ENCODE measurements at places on chromosomes 16 and 17.
A peak's percentile ranks its signal among the peaks of the same experiment; 100 is the strongest.

- DNase-seq = no peak
Observed at GRCh38 chr17:82372249-82373071, 895 bp downstream of the UTS2R start.

DNA sequence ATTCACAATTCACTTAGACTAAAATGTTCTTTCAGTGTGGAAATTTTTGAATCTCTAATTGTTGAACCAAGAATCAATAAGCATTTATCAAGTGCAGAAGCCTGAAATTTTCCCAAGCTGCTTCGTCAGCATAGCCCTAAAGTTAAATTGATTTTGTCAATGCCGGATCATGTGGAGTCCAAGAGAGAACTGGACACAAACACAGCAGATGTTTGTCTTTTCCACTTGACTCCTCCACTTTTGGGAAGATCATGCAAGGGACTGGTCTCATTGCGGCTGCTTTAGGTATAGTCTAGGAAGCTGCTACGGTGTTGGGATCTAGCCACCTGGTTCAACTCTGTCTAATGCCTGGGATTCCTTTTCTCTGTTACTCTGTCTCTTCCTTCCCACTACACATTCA is 95.7 kb downstream of the CYB561 start:
- no peak for DNase-seq

GRCh38 chr17:49823614-49824013 is 24.3 kb downstream of the TAC4 start:
- DNase-seq = peak; percentile 91

DNA sequence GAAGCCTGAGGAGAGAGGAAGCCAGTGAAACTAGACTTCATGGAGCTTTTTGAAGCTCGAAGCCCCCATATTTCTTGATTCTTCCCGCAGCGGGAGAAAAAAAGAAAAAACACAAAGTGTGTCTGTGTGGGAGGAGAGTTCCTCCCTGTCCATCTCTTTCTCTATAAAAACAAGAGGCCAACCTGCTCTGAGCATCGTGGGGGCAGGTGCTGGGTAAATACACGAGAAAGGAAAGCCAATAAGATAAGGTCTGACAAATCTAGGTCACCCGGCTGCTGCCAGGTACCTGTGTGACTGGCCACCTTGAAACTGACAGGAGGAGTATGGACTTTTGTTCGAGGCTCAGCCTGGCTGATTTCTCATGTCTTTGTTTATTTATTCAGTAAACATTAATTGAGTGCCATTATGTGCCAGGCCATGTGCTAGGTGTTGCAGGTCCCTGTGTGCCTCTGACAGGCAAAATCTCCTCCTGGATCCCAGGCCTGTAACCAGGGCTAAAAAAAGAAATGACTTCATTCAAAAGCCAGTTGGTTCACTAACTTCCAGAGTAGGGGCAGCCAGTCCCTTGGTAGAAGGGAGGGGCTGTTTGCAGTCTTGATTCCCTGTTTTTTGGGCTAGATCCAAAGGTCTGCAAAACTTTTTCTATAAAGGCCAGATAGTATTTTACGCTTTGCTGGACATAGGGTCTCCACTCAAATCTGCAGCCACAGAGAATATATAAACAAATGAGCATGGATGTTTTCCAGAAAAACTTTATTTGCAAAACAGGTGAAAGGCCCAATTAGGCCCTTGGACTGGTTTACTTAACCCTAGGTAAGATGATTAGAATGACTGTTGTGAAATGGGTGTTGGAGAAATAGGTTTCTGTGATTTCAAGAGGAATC is 35.6 kb downstream of the YPEL2 start:
- peak; percentile 69 for DNase-seq

- no peak for DNase-seq
Observed at GRCh38 chr17:8448310-8448709, 12.6 kb downstream of the NDEL1 start.

GRCh38 chr16:57357330-57358085 is 1.1 kb upstream of the CCL22 start:
- DNase-seq = no peak
